ENCODE measurements at places on chromosomes 4 and X. TPM values are rescaled to one million over a fixed set of nuclear protein-coding genes. Genes with fewer than 3 reads are reported as not detected.

The CORIN gene
- 31.1 TPM for polyA plus RNA-seq

The SPANXD gene
- not detected for polyA plus RNA-seq

The SMIM31 gene
- not detected for polyA plus RNA-seq

The DDIT4L gene
- 2.0 TPM for polyA plus RNA-seq

The SMR3B gene
- not detected for polyA plus RNA-seq

The CABS1 gene
- polyA plus RNA-seq, result not detected

The SSX4 gene
- polyA plus RNA-seq, result not detected

The GPRIN3 gene
- not detected for polyA plus RNA-seq

The TLR2 gene
- 0.22 TPM for polyA plus RNA-seq

The WDR17 gene
- 1.1 TPM for polyA plus RNA-seq

The NR0B1 gene
- polyA plus RNA-seq, result 0.12 TPM

The DCAF12L2 gene
- not detected for polyA plus RNA-seq

The OFD1 gene
- polyA plus RNA-seq, result 9.9 TPM
